ENCODE measurements at places on chromosomes 2 and 18.

- DNase-seq, result no peak
Measured at GRCh38 chr18:55227771-55228170, 268.5 kb upstream of the CCDC68 start.

DNA sequence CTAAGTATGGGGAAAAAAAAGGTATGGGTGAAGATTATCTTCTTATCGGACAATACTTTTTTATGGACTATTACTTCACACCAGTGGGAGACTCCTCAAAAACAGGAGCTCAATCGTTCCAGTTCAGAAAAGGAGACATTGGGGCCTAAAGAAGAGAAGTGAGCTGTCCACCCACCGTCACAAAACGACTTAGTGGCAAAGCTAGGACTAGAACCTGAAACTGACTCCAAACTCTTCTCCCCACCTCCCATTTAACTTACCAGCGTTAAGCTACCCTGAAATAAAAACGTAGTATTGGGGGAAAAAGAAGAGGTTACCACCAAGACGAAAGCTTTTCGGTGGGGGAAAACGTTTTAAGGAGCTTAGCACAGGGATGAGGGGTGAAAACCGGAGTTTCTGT lies 503 bp downstream of the GTF3C3 start:
- DNase-seq, result no peak

GRCh38 chr18:69674966-69675365 lies 272.7 kb downstream of the CD226 start:
- no peak for DNase-seq

DNA sequence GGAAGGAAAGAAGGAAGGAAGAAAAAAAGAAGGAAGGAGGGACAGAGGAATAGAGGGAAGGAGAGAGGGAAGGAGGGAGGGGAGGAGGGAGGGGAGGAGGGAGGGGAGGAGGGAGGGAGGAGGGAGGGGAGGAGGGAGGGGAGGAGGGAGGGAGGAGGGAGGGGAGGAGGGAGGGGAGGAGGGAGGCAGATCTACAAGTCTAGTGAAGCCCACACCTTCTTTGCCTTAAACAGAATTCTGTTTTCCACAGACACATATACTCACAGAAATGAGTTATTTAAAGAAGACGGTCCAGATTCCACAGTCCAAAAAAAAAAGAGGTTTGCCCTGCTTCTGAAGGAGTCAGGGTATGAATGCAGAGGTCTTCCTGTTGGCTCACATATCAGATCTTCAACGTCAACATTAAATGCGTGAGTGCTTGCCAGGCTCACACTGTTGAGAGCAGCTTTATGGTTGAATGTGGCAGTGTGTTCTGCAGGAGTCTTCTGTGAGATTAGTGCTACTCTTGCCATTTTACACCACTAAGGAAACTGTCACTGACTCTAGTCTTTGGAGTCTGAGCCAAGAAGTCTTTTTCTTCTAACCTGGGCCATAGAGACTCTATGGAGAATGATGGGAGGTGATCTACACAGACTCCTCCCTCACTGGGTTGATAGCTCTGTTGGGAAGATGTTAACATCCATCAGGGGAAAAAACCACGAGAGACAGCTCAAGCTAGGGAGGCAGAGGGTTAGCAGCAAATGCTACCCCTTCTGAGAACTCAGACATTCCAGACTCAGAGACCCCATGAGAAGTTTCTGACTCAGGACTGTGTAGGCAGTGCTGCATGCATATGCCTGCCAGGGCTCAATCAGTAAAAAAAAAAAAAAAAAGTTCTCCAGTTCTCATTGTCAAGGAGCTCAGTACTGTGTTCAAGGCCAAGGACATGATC lies 23.3 kb downstream of the PAX8 start:
- no peak for DNase-seq

DNA sequence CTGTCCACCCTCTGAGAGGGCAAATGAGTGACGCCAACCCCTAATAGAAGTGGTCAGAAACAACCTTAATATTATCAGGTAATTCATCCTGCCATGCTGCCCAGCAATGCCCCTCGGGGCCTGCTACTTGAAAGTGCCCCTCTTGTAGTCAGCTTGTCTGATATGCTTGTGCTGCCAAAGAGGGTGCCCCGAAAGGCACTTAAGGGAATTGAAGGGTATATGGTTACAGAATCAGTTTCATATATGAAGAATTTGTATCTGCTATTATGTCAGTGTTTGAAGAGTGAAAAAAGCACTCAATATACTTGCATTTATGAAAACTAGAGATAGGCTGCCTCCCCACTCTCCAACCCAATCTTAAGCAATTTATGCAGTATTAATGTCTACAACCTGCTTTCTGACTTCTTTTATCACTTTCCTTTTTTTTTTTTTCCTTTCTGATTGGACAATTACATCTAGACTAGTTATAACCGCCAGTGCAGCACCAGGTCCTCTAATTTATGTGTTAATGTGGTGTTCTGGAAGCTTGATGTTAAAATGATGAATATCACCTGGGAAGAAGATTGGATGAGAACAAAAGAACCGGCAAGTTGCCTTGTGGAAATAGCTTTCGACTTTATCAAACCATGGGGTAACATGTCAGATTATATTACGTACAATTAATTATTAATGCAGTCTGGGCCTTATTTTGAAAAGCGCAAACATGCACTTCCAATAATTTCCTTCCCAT lies 646.9 kb upstream of the ACVR2A start:
- DNase-seq, result no peak

- no peak for DNase-seq
Measured at GRCh38 chr2:164495491-164496223, 125.6 kb downstream of the GRB14 start.

- no peak for DNase-seq
Measured at GRCh38 chr18:3966642-3967358, 488.3 kb downstream of the DLGAP1 start.

GRCh38 chr2:72932045-72932740 lies 14.9 kb downstream of the EMX1 start:
- no peak for DNase-seq

DNA sequence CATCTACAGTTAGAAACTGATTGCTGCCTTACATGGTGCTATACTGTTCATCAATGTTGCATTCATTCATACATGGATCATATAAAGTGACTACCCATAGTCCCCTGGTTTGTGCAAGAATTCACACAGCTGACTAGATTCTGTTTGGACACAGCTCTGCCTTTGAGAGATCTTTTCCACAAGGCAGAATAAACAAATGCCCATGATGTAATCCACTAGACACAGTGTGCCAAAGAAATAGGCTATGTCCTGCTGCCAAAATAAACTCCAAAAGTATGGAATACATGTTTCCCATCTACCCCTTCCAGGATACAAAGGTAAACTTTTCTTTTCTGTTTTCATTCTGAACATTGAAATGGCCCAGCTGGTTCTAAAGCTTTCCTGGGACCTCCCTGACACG lies 269.4 kb upstream of the CHAC2 start:
- DNase-seq, result no peak

DNA sequence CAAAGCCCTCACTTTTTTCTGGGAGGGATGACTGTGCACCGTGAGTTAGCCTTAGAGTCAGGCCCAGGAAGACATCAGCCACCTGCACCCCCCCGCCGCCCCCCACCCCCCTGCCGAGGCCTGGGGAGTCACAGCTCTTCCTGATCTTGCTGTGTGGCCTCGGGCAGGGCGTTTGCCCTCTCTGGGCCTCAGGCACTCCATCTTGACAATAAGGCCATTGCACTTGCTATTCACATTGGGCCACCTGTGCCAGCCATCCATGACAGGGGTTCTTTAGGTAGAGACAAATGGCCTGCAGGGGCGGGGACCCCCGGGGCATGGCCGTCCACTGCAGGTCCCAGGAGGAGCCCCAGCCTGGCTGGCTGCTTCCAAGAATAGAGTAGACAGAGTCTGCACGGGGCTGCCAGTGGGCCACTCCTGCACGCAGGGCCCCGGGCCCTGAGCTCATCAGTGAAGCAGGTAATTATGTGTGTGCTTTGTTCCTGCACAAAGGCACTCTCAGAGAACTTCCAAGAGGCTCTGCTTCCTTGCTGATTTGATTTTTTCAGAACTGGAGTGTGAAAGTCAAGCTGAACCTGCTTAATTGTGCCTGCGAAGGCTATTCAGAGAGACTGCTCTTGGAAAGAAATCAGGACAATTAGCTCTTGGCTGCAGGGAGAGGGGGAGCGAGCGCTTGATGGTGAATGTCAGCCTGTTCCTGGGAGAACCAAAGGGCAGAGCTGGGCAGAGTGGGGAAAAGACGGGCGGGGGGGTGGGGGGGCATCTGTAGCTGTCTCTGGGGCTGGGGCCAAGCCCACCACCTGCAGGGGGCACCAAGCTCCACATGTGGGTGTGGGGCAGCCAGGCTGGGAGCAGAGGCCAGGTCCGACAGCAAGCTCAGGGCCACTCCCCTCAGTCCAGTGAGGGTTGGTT lies 40.3 kb downstream of the RRM2 start:
- no peak for DNase-seq

DNA sequence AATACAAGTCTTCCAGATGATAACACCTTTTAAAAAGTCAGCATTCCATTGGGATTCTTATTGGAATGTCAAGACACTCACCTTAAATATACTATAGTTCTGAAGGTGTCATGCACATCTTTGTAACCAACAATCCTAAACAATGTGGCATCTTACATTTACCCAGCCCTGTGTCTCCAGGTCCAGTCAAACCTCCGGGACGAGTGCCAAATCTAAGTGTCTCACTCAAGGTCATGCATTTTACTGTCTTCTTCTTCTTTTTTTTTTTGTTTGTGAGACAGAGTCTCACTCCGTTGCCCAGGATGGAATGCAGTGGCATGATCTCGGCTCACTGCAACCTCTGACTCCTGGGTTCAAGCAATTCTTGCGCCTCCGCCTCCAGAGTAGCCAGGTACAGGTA lies 206.9 kb upstream of the FAM98A start:
- no peak for DNase-seq

DNA sequence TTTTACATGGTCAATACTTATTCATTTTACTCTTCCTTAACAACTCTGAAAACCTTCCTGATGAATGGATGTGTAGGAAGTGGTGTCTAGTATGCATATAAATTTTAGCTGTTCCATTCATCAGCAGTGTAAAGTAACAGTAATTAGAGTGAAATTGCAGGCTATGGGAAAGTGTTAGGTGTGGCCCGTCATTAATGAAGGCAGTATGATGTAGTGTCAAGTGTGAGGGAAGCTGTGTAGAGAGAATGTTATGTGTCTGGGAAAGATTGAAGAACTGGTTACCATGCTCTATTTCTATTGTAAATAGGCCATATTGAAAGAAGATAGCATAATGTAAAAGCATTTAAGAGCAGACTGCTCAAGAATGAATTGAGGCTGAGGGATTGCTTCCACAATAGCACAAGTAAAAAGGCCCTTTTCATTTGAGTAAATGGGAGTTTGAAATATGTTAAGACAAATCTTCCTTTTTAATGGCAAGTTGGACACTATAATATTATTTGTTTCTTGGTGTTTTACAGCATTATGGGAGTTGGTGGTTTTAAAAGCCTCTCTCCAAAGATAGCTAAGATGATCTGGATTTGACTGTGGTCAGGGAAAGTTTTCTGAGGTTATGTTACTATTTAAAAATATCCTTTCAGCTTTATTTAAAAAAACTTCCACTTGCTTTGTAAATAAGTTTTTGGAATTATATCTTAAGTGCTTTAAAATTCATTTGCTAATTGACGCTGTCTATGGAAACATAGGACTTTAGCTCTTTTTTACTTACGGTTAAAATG lies 401.0 kb upstream of the ZEB2 start:
- DNase-seq, result no peak

DNA sequence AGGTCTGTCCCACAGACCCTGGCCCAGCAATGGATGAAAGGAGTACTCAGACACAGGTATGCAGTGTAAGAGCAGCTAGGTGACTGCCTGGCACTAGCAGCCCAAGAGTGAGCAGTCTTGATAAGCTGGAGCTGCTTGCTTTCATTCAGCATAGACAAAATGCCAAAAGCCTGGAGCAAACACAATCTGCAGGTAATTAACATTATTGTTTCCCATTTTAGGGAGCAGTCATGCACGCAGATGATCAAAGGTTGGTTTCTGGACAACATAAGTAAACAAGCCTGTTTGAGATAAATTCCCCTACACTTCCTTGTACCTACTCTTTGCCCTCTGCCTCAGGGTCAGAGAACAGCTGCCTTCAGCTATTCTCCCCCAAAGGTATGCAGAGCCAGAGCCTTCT lies 73.7 kb upstream of the MSTN start:
- DNase-seq, result no peak

- DNase-seq, result no peak
Measured at GRCh38 chr2:231318954-231319353, 76.6 kb upstream of the B3GNT7 start.

GRCh38 chr2:6011921-6012320 lies 319.7 kb downstream of the SOX11 start:
- DNase-seq, result no peak

DNA sequence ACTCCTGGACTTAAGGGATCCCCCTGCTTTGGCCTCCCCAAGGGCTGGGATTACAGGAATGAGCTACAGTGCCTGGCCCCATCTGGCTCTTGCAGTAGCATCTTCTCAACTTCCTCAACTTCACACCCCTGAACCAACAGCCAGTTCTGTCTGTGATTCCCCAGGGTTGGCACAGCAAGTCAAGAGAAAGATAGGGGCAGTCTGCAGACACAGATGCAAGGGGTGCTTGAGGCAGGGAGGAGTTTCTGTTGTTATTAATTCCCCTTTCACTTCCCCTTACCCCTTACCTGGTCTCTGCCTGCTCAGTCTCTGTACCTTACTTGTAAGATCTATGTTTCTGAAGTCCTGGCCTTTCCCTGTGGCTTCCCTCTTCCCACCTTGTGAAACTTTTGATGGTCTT lies 54.1 kb upstream of the MEX3C start:
- no peak for DNase-seq

DNA sequence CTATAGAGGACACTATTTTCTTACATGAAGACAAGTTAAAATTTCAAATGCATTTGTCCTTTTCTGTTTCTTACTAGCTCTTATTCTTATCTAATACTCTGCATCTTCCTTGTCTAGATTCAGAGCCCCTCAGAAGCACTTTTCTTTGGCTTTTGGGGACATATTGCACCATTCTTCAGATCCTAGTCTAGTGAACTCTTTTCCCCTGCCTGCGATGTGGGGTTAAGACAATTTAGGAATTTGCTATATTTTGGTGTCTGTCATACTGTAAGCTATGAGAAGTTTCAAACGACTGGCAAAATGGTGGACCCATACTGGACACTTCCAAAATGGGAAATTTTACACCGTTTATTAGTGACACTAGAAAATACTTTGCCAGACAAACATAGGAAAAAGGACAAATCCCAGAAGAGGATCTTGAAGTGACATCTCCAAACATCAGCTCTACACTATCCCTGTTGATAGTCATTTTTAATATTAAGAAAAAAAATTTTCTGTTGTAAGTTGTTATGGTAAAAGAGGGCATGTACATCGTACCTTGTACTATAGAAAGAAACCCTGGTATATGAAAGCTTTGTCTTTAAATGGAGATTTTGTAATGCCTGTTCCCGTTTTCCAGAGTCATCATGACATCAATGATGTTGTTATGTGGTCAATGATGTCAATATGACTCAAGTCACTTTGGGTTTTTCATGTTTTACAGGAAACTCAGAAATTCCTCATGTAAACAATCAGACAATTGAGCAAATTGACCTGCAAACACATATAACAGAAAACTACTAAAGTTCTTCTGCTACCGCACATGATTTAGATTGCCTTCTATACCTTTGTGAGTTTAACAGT lies 4.4 kb upstream of the KYNU start:
- DNase-seq, result no peak

Measured in gastrocnemius medialis (tissue), 4 donors.